A673 (cell line): ENCODE measurements at places on chromosomes 1 and 21.
A peak's percentile ranks its signal among the peaks of the same experiment; 100 is the strongest.

- no peak for DNase-seq
Measured at GRCh38 chr1:235571482-235571881, 67.2 kb upstream of the B3GALNT2 start.

DNA sequence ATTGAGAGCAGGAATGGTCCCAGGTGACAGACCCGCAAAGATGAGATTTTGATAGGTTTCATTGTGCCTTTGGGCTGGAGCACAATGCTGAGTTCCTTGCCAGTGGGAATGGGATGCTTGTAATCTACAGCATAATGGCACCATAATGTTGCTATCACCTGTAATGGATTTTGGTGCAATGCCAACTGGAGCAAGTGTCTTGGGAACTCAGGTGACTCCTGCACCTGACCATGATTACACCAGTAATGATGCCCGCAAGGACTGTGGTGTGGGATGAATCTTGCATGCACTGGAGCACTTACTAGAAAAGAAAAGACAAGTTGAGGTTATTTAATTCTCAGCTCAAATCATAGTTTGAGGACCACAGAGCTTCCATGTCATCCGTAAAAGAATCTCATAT lies 96.7 kb downstream of the PTPRU start:
- no peak for DNase-seq

DNA sequence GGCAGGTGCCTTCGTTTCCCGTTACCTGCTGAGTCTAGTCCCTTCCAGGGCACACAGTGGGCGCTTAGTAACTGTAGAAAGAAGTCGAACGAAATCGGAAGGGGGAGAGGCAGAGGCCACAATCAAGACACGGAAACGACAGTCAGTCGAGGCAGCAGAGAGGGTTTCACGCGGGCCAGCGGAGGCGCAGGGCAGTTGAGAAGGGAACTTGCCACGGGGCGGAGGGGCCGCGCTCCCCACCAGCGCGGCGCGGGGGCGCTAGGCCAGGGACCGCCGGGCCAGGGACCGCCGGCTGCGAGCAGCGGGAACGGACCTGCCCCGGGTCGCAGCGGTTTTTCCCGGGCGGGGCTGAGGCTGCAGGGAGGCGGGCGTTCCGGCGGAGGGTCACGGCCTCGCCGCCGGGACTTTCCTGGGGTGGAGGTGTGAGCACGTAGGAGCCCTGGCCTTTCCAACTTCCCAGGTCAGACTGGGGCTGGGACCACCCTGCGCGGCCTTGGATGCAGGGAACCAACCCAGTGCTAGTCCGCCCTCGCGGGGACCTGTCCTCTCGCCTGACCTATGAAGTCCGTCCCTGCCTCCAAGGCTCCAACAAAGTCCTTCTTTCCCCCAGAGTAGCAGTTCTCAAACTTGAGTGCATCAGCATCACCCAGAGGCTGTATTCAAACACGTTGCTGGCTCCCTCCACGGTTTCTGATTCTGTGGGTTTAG lies 150.1 kb upstream of the FGGY start:
- DNase-seq = no peak

DNA sequence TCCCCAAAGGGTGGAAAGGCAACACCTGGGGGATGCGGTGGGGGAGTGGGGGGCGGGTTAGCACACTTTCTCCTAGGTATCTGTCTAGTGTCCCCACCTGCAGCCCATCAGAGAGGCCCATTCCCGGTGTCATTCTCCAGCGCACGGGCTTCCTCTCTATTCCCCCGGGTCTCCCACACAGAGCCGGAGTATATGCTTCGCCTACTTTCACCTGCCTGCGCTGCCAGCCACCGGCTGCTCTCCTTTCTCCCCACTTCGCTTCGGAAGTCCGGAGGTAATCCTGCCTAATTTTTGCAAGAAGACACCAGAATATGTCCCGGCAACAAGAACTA lies 852 bp downstream of the RGS7 start:
- no peak for DNase-seq

- no peak for DNase-seq
Measured at GRCh38 chr21:17782051-17782450, 37.1 kb downstream of the C21orf91 start.

DNA sequence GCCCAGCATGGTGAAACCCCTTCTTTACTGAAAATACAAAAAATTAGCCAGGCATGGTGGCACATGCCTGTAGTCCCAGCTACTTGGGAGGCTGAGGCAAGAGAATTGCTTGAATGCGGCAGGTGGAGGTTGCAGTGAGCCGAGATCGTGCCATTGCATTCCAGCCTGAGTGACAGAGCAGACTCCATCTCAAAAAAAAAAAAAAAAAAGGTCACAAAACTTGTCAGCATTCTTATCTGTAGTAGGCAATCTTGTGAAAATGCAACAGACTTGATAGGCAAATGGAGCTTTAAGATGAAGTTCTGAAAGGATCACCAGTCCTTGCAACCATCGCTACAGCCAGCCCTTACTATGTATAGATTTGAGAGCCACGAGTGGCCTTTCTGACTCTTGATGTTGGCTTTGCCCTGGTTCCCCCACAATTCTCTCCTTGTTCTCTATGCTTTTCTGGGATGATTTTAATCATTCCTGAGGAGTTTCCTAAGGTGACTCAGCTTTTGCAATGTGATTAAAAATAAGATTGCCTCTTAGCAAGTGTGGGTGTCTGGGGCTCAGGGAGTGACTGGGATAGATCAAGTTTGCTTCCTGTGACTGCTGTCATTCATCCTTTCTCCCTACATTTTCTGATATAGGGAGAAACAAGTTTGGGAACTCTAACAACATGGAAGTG lies 7.1 kb upstream of the MAP1LC3C start:
- no peak for DNase-seq

DNA sequence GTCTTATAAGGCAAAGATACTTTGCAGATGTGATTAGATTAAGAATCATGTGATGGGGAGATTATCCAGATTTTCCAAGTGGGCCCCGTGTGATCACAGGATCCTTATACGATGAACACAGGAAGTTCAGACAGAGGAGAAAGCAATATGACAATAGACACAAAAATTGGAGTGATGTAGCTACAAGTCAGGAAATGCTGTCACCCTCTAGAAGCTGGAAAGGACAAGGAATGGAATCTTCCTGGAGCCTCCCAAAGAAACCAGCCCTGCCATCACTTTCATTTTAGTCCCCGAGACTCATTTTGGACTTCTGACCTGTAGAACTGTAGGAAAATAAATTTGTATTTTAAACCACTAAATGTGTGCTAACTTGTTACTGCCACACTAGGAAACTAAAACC lies 61.9 kb upstream of the C1orf21 start:
- peak; percentile 10 for DNase-seq

- DNase-seq = peak; percentile 87
Measured at GRCh38 chr1:33180226-33180910, 1.5 kb downstream of the TRIM62 start.

- DNase-seq = no peak
Measured at GRCh38 chr21:26837539-26837938, 7.7 kb downstream of the ADAMTS1 start.

DNA sequence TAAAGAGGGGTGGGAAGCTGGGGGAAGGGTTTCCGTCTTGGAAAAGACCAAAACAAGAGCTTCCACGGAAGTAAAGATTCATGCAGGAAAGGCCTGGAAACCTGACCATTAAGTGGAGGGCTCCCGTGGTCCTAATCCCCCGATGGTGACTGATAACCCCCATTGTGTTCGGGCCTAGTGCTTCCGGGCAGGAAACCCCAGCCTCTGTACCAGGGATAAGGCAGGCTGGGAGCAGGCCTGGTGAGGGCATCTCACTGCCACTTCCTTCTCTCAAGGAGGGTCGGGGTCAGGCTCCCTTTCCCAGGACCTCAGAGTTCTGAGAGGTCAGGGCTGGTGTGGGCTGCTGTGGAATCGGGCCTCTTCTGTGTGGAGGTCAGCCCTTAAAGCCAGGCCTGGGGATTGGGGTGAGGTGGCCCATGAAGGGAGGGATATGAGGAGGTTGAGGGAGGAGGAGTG lies 136.9 kb downstream of the CDC7 start:
- DNase-seq = no peak
